ENCODE measurements at places on chromosomes 13 and 19. TPM values are rescaled to one million over a fixed set of nuclear protein-coding genes. Genes with fewer than 3 reads are reported as not detected.

- peak; percentile 73 for DNase-seq
Observed at GRCh38 chr19:45404557-45405434, at the start of gene PPP1R13L. TSS of gene PPP1R13L (minus strand) at chr19:45405069. CDS start at chr19:45398318, 6,751 bp downstream.

DNA sequence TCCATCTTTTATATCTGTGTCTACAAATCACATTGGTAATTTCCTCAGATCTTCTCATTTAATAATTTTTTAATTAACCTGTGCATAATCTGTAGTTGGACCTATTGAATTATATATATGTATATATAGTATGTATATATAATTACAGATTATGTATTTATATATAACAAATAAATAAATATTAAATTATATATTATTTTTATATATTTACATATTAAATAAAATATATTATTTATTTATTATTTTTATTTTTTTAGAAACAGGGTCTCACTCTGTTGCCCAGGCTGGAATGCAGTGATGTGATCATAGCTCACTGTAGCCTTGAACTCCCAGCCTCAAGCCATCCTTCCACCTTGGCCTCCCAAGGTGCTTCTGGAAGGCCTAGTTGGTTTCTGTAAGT is 197.9 kb downstream of the FGF9 start:
- DNase-seq: no peak

- no peak for DNase-seq
Observed at GRCh38 chr13:99464441-99464949, 36.8 kb upstream of the TM9SF2 start.

DNA sequence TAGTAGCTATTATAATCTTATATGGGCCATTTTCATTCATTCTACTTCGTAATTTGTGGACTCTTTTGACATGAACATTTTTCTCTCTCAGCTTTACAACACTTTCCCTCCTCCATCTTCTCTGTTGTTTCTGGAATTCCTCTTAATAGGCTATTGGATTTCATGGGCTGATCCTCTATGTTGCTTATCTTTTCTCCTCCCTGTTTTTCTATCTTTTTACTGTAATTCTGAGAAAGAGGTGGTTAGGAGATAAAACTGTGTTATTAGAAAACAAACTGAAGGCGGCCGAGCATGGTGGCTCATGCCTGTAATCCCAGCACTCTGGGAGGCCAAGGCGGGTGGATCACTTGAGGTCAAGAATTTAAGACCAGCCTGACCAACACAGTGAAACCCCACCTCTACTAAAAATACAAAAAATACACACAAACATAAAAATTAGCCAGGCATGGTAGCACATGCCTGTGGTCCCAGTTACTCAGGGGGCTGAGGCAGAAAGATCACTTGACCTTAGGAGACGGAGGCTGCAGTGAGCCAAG is 188.1 kb downstream of the UGGT2 start:
- DNase-seq: no peak

- DNase-seq: no peak
Observed at GRCh38 chr13:95083758-95084157, 217.5 kb downstream of the ABCC4 start.

DNA sequence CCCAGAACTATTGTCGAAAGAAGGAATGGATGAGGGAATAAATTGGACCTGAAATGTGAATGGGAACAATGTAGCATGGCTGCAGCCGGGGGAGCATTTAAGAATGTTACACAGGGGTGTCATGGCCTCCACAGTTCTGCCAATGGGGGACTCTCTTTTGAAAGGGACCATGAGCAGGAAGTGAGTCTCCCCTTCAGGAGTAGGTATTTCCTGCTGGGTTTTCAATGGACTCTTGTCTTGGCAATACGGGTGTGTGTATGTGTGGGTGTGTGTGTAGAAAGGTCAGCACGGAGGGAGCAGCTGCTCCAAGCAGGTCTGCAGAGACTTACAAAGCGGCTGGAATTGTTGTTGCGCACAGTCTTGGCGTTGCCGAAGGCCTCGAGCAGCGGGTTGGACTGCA is 24.4 kb downstream of the MYO1F start:
- peak; percentile 26 for DNase-seq

- DNase-seq: no peak
Observed at GRCh38 chr19:11288349-11288748, 7.6 kb upstream of the TSPAN16 start.

DNA sequence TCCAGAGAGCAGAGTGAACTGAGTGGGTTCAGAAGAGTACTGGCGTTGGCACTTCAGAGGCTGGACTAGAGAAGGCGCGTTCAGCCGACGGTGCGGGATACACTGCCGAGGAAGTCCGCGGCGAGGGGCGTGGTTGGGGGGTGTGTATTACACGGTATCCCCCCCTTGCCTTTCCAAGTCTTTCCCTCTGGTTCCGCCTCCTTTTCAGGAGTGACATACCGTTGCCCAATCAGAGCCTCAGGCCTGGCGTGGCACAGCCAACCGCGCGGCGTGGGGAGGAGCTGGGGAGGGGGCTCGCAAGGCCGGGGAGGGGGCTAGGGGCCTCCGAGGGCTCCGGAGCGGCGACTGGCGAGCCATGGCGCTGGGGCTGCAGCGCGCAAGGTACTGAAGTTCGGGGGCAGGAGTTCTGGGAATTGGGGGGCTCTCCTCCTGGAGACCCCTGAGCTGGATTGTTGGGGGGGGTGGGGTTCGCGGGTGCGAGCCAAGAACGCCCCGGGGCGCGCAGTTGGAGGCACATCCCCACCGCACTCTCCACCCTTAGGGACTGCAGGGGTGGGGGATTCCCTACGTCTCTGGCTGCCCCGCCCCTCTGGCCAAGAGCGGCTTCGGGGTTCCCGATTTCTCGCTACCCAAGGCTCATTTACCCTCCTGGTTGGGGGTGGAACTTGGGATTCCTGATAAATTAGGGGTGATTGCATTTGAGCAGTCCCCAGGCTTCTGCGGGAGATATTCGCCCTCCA is at the start of gene HIF3A:
TSS of gene HIF3A (plus strand) at position 321 of the 740 bp plus-strand sequence. CDS start at position 356, 35 bp downstream.
- peak; percentile 14 for DNase-seq

- DNase-seq: no peak
Observed at GRCh38 chr13:106942563-106942962, 374.6 kb upstream of the ARGLU1 start.

DNA sequence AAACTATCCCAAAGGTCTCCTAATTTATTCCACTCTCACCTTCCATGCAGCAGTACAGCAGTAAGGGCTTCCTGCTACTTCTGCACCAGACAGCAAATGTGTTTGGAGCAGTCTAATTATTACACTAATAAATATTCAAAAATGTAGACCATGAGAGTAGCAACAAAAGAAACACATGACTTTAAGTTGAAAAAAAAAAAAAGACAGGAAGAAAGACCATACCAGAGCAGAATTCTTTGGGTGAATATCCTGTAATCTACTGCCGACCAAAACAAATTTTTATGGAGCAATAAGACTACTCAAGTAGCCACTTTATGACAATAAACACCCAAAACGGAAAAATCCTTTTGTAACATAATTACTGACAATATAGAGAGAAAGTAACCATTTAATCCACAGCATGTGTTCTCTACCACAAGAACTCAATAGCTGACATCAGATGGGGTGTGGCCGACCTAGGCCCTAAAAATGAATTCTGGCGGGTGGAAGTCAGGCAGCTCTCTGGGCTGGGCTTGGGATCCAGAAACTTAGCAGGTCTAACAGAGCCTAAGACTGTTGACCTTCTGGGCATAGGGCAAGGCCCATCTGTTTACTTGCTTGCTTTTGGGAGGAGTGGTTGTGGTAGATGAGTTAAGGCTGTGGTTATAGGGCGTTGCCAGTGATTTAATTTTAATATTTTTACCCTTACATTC is 4.6 kb downstream of the KLF12 start:
- peak; percentile 39 for DNase-seq

Gene SIAH3
- 0.11 TPM for total RNA-seq

Gene MPHOSPH8
- total RNA-seq: 26.9 TPM

Gene ADGRE3
- not detected for total RNA-seq

Gene PLVAP
- total RNA-seq: not detected
